Left lobe of liver (tissue), 2 donors: ENCODE measurements at places on chromosomes 1 and 21.

DNA sequence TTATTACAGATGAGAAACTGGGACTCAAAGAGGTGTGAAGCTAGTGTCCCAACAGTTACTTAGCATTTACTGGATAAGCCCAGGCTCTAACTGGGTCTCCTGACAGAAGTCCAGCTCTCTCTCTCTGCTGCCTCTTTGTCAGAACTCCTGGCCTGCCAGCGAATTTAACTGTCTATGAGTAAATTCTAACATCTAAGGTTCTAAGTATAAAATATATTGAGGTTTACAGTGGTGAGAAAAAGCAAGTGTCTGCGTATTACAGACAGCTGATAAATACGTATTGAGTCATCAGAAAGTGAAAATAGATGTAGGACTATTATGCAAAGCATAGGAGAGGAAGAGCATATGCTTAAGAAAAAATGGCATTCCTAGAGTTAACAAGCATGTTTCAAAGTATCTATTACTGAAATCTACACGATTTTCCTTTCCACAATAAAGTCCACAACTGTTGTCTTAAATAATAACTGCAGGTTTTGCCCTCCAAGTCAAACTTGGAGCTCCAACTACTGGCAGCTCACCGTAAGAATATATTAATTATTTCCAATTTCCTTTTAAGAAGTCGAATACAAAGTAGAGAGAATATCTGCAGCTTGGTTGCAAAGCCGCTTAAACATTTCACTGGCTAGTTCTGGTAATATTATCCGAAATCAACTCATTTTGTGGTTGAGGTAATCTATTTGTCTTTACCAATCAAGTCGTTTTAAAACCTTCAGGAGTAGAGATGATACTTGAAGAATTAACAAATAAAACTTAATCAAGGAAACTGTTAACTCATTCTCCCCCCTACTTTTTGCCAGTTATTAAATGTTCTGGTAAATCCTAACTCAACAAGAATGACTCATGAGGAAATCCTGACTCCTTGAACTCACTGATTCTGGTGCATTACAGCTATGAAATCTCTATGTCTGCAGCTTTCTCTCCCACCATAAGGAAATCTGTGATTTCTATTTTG is 1.4 kb upstream of the RGS2 start:
- no peak for DNase-seq

GRCh38 chr1:160638540-160638857 is 8.3 kb downstream of the SLAMF1 start:
- DNase-seq, result no peak

DNA sequence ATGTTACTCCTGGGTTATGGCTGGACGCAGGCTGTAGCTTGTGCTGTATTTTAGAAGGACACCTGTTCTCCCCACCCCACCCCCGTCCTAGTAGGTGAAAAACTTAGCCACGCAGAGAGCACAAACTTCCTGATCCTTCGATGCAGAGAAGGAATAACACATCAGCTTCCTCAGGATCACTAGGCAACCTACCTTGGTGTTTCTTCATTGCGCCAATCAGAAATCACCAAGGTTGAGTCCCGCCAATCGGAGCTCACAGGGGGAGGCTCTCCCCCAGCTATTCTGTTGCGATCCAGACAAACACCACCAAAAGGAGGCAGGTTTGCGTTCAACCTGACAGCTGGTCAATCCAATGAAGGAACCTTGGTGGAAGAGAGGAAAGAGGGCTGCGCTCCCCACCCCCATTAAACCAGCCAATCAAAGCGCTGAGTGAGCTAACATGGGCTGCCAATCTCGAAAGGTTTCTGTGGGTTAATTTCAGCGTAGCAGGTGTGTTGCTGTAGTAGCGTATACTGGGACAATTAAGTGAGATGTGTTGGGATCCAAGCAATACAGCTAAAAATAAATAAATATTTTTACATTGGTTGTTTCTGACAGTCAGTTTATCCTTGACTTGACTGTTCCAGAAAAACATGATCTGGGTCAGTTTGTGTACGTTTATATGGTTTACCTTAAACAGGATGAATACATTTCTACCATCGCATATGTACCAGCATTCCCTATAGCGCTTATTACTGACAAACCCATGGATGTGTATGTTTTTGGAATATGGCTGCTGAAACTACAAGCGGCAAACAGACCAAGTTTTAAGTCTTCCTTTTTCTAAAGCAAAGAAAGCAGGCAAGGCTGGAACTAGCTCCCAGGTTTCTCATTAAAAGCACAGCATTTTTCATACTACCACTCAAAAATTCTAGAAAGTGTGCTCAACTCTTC is at the start of gene GOLPH3L:
TSS of gene GOLPH3L (minus strand) at position 160 of the 933 bp plus-strand sequence. CDS start 2,316 bp downstream, outside the sequence.
- peak; percentile 96 for DNase-seq

GRCh38 chr1:42940851-42941639 is 17.6 kb downstream of the SLC2A1 start:
- no peak for DNase-seq

DNA sequence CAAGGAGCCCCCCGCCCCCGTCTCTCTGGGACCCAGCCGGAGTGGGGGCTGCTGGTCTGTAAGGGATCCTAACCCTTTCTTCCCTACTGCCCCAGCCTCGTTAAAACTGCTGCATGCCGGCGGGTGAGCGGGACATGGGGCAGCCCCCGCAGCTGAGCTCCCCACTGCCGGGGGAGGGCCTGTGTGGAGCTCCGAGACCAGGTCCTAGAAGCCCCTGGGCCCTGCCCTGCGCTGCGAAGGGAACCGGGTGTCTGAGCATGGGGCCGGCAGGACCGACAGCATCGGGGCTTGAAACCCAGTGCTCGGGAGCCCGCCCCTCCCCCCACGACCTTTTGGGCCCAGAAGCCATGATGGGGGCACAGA is 9.2 kb upstream of the COL6A1 start:
- peak; percentile 45 for DNase-seq

DNA sequence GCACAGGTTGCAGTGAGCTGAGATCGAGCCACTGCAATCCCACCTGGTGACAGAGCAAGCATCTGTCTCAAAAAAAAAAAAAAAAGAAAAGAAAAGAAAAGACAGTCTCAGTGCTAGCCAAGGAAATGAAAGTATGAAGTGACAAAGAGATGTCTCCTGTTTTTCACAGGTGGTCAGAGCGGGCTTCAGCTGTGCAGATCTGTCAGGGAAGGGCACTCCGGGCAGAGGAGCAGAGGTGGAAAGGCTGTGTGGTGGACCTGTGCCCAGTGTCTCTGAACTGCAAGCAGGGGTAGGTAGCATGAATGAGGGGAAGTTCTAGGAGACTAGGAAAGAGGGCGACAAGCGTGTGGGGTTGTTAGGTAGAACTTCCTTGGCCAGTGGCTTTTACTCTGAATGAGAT is 67.5 kb downstream of the CD247 start:
- DNase-seq, result no peak

DNA sequence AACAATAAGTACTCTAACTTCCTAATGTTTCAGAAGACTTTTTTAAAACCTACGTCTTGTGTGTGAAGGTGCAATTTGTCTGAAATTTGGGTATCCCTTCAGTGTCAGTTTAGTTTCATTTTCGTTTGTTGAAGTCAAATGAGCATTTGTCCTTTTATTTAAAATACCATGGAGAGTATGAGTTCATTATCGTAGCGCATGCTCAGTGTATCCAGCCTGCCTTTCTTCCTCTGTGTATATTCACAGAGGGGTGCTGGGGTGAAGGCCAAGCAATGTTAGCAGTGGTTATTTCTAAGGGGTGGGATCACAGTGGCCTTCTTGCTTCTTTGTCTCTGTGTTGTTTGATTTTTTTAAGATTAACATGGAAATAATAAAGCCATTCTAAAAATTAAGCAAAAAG is 43.2 kb downstream of the CNN3 start:
- no peak for DNase-seq

GRCh38 chr21:32611471-32611997 is 643 bp downstream of the CFAP298 start:
- no peak for DNase-seq

GRCh38 chr21:44436958-44437357 is 18.4 kb upstream of the LRRC3 start:
- no peak for DNase-seq

DNA sequence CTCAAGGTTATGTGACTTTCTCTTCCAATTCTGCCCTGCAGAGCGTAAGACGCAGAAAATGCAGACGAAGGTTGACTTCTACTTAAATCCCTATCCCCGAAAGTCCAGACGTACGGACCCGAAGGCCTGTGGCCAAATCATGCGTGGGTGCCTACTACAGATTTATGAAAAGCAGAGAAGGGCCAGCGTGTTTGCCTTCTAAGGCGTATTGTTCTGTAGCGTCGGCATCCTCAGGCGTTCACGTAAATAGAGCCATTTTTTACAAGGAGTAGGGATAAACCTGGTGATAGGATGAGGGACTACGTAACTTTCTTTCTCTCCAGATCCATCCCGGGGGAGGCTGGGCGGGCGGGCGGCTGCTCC is 222 bp upstream of the GIPC2 start:
- no peak for DNase-seq

- no peak for DNase-seq
Measured at GRCh38 chr1:202311875-202312635, 29.7 kb downstream of the UBE2T start.

DNA sequence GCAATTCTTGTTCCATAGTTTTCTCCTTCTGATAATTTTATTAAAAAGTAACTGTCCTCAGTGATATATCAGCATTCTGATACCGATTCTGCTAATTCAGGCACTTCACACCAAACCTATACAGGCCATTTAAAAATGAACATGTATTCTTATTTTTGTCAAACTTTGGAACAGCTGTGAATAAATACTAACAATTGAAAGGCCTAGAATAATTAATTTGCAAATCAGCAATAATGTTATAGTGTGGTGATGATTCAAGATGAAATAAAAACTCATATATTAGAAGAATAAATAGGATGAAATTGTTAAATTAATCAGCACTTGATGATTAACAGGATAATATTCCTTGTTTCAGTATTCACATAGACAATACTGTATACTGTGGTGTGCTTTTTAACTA is 9.9 kb downstream of the CDKN2C start:
- DNase-seq, result no peak

DNA sequence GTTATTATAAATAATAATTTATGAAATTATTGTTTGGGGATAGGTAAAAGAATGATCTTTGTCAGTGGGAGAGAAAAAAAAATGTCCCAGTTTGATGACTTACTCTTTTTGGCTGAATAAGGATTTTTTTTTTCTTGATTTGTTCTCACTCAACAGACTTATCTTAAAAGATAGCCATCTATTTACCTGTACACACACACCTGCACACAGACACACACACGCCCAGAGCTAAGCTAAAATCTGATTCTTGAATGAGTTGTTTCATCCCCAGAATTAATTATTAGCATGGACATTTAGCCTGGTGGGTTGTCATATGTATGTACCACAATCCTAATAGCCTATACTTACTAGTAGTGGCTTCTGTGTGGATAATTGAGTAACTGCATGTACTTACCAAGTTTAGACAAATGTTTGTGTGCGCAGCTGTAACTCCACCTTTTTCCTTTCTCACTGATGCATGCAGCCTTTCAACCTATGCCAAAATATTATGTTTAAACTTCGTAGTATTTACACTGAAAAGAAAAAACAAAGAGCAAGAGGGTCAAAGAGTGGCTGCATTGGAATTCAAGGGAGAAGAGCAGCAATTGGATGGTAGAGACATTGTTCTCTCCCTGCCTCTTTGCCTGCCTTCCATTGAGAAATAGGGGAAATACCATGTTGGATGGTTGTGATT is 174.3 kb downstream of the ADGRL2 start:
- no peak for DNase-seq
